ENCODE measurements at places on chromosomes 4 and X. TPM values are rescaled to one million over a fixed set of nuclear protein-coding genes. Genes with fewer than 3 reads are reported as not detected.

GRCh38 chr4:26126143-26126718 is 194.6 kb upstream of the RBPJ start:
- DNase-seq: no peak

The CTAG2 gene
- total RNA-seq: not detected

- DNase-seq: peak; percentile 45
Observed at GRCh38 chrX:40468033-40468846, 112.5 kb upstream of the ATP6AP2 start.

GRCh38 chr4:169861593-169861992 is 103.8 kb upstream of the HPF1 start:
- no peak for DNase-seq

The ZAR1 gene
- total RNA-seq: not detected

DNA sequence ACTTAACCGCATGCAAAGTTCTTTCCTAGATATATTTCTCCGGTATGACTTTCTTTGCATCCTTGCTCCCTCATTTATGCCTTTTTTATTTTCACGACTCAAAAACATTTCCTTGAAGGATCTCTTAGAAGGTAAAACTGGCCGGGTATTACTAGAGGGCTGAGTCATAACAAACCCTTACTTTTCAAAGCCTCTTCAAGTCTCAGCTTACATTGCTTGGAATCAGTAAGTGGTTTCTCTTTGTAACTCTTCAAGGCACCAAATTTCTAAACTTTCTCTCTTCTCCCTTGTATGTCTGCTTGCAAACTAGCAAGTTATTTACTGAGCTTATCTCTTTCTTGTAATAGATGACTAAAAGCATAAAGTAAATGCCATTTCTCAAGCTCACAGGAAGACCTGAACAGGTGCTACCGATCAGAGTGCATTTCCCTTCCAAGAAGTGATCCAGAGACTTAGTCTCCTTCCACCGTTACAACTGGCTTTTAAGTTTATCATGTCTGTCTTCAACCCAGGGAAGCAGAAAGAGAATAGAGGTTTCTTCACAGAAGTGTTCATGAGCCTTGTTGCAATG is 75.5 kb downstream of the ANXA10 start:
- DNase-seq: no peak

The RELL1 gene
- total RNA-seq: 3.9 TPM

The HTN3 gene
- total RNA-seq: not detected

The GPR34 gene
- total RNA-seq: 1.2 TPM

- no peak for DNase-seq
Observed at GRCh38 chr4:108398316-108398715, 222.1 kb upstream of the RPL34 start.

- no peak for DNase-seq
Observed at GRCh38 chrX:40448793-40449192, 132.0 kb upstream of the ATP6AP2 start.

- no peak for DNase-seq
Observed at GRCh38 chr4:56206258-56206657, 181.0 kb downstream of the AASDH start.

DNA sequence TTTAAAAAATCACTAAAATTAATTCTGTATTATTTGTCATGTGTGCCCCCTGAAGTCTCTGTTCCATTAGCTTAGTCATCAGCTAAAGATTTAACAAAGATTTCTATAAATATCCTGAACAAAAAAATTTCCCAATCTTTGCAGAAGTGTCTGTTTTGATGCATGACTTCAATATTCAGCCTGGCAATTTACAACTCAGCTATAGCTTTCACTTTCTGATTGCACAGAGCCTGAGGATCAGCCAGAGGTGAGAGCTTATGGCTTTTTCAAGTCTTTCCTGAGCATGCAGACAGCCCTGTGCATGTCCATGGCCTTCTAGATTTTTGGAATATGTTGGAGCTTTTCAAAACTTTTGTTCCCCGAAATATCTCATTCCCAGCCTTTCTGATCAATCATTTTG is 420.1 kb downstream of the ZNF674 start:
- DNase-seq: no peak

All from left lobe of liver (tissue), 2 donors.